ENCODE measurements at places on chromosomes 5 and 9.
A peak's percentile ranks its signal among the peaks of the same experiment; 100 is the strongest.

DNA sequence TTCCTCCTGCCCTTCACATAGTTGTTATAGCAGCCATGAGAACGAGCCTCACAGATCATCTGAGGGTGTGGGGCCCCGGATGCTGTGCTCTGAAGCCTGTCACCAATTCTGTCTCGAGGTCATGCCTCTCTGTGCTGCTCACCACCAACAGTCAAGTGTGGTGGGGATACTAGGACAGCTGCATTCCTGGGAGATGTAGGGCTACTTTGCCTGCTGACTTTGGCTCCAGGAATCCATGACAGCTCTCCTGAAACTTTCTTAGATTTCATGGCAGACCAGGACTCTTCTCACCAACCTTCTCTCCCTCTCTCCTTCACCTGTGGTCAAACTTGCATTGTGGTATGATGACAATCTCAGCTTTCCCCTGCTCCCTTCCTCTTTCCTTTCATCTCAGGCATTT lies 395.9 kb downstream of the PSAT1 start:
- no peak for DNase-seq

GRCh38 chr9:114953959-114954358 lies 23.6 kb upstream of the TNFSF8 start:
- no peak for DNase-seq

DNA sequence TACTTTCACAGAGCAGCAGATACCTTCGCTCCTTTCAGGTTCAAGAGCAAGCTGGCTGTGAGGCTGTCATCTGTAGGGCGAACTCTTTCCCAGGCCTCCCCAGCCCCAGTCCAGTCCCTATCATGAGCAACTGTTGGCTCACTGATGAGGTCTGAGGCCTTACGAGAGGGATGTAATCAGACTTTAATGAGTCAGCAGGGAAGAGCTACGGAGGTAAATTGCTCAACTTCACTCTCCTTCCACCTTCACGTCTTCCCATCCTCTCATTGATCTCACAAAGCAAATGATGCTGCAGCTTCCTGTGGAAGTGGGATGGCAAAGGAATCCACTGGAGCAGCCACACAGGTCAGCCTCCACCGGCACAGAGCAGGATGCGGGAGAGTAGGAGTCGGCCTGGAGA lies 130.7 kb upstream of the TBCA start:
- DNase-seq, result no peak

- no peak for DNase-seq
These were observed 33.4 kb upstream of the NCS1 start for GRCh38 chr9:130138791-130139190.

GRCh38 chr5:181042036-181042713 lies 2.1 kb downstream of the BTNL9 start:
- no peak for DNase-seq

DNA sequence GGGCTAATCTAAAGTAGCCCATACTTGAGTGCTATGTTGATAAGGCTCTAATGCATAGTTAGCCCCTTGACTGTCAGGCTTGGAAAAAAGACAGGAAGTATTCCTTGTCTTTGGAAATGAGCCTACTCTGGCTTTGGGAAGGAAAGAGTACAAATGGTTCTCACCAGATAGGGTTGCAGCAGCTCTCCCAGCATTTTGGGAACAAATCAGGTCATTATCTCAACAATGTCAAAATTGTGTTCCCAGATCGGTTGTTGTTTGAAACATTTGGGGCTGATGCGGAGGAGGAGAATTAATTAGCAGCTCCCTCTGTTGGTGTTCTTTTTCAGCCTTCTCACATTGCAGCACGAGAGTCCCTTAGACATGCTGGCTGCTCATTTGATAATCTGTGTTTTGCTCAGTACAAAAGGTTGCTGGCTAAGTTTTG lies 294.7 kb upstream of the DMRT1 start:
- peak; percentile 35 for DNase-seq

GRCh38 chr9:77988630-77989029 lies 43.0 kb downstream of the GNAQ start:
- DNase-seq, result no peak

DNA sequence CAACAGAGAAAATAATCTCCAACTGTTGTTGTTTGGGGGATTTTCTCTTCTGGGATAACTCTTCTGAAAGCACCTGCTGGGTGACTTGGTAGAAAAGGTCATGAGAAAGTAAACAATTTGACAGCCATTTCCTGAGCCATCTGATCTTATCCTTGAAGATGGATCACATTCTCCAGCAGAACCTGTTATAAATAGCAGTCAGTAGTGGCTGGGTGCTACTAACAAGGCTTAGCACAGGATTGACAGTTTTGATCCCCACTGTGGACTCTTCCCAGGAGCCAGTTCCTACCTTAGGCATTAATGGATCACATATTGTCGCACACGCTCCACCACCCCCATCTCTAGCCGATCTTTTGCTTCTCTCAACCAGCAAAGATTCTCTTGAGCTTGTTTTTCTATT lies 220.2 kb downstream of the PLK2 start:
- no peak for DNase-seq

DNA sequence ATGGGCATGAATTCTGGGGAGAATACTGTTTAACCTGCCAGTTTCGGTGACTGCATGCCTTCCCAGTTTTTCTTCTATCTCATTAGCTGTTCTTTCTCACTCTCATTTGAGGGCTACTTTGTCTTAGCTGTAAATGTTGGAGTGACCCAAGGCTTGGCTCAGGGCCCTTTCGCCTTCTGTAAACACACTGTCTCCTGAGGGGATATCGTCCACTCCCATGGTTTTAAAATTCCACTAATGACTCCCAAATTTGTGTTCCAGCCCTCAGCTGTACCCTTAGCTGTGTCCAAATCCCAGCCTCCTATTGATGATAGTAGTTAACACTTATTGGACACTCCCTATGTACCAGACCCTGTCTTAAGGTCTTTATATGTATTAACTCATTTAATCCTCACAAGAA lies 14.1 kb upstream of the RNF145 start:
- DNase-seq, result no peak

DNA sequence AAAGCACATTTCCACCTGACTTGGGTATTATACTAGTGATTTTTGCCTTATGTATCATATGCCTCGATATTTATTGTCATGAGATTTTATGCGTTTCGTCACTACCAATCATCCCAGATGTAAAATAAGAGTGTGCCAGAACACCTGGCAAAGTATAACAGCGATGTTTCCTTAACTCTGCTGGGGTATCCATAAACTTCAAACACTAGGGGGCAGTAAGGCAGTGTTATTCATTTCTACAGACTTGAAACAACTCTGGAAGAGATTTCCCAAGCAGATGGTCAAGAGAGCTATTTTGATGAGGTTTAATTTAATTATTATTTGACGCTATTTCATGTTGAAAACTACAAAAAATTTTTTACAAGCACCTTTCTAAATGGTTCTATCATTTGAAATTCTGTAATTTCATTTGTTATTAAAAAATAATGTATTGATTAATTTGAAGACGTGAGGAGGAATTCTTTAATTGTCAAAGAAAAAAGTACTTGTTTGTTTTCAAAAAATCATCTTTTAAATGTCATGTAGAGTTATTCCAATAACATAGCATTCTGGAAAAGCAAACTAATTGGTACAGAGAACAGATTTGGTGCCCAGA lies 388.5 kb upstream of the CTNND2 start:
- DNase-seq, result no peak

- DNase-seq, result no peak
These were observed 1.4 kb downstream of the PRELID2 start for GRCh38 chr5:145833631-145834200.

DNA sequence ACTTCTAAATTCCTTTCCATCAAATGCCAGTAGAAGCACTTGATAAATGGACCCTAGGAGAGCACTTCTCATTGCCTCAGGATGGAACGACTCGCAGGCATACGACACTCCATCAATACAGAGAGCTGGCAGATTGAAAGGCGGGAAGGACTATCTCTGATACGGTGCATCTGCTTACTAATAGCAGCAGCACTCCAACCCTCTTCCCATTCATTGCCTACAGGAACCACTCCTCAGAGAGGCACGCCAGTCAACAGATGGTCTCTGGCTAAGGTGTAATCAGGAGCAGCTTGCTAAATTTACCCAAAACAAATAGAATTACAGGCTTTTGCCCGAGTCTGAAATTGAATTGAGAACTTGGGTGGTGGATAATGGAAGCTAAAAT lies 168.1 kb downstream of the EFNA5 start:
- DNase-seq, result no peak

Data from caudate nucleus (tissue), 63 donors.